Caco-2 (cell line): ENCODE measurements at places on chromosomes 12 and 14.
A peak's percentile ranks its signal among the peaks of the same experiment; 100 is the strongest.

GRCh38 chr12:16515666-16516065, 90.3 kb downstream of the LMO3 start:
- no peak overlapping the region for H3K4me3 ChIP-seq
- DNase-seq, result no peak
- no peaks in the 10 kb centered on the region; the same call in 1 of the 2 replicates for H3K27me3 ChIP-seq
- H3K36me3 ChIP-seq, result no peaks in the 10 kb centered on the region
- no peak overlapping the region for H3K27ac ChIP-seq

DNA sequence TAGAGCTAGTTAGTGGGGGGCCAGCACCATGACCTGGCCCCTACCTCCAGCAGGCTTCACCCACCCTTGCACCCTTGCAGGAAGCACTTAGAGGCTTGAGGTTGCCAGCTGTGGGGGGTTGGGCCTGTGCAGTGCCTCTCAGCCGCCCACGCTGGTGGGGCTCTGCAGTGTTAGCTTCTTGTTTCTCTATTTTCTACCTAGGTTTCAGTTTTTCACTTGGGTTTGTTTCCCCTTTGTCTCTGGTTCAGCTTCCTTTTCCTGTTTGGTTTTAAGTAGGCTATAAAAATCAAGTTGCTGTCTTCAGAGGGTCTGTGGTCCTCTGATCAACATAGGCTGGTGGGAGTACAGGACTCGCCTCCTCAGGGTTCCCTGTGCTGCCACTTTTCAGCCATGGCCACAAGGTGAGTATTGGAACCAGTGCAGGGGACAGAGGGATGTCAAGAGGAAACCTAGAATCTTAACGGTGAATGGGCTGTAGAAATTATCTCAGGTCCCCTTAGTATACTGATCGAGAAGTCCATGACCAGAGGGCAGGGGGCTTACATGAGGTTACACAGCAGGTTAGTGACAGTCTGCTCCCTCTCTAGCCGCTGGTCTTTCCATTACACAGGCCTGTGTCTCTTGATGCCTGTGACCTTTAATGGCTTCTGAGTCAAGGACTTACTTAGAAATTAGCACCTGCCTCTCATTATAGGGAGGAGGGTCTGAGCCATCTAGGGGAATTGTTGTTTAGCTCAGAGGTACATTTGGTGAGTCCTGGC, at the start of gene EVL:
Gene EVL (plus strand): TSS at position 312 of the 761 bp plus-strand sequence. CDS start 79 bp downstream, at position 391.
- no peaks in the 10 kb centered on the region for H3K36me3 ChIP-seq
- H3K27me3 ChIP-seq, result no peaks in the 10 kb centered on the region
- no peak within 1 kb of the TSS for H3K4me3 ChIP-seq

DNA sequence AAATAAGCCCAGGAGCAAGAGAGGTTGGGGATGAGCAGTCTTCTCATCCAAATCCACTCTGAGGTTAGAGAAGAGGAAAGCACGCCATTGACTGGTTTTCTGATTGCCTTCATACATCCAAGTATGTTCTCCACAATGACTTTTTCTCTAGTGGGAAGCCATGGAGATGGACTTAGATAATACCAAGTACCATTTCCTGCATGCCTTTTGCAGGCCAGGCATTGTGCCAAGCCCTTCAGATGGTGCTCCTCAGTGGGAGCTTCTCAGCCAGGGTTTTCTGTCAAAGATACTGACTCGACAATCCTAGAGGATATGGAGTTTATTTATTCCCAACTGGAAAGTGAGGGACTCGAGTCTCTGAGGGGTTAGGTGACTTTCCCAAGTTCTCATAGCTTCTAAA, 218.0 kb downstream of the ZFP36L1 start:
- H3K4me1 ChIP-seq, result peaks cover 27% of the 10 kb centered on the region
- H3K36me3 ChIP-seq, result no peaks in the 10 kb centered on the region
- no peak overlapping the region for H3K4me3 ChIP-seq
- DNase-seq, result no peak
- no peak overlapping the region for H3K27ac ChIP-seq

GRCh38 chr14:66635435-66635834, 127.5 kb downstream of the GPHN start:
- no peaks in the 10 kb centered on the region for H3K27me3 ChIP-seq
- no peak for DNase-seq
- H3K4me1 ChIP-seq, result peaks cover 9% of the 10 kb centered on the region
- no peak overlapping the region for H3K4me3 ChIP-seq
- H3K27ac ChIP-seq, result peak overlapping the region; percentile 34

- H3K36me3 ChIP-seq, result no peaks in the 10 kb centered on the region
- no peaks in the 10 kb centered on the region for H3K4me1 ChIP-seq
- H3K27me3 ChIP-seq, result no peaks in the 10 kb centered on the region
These were observed 325.0 kb downstream of the SNAPC1 start for GRCh38 chr14:62087191-62087590.

DNA sequence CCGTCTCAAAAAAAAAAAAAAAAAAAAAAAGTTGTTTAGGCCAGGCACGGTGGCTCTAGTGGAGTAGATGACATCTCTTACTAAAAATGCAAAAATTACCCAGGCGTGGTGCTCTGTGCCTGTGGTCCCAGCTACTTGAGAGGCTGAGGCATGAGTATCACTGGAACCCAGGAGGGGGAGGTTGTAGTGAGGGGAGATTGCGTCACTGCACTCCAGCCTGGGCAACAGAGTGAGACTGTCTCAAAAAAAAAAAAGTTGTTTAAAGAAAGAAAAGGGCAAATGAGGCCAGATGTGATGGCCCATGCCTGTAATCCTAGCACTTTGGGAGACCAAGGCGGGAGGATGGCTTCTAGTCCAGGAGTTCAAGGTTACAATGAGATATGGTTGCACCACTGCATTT, 36.6 kb upstream of the SPPL3 start:
- no peaks in the 10 kb centered on the region for H3K27me3 ChIP-seq
- no peak overlapping the region for H3K27ac ChIP-seq
- peaks cover 38% of the 10 kb centered on the region for H3K4me1 ChIP-seq
- DNase-seq, result no peak
- H3K36me3 ChIP-seq, result no peaks in the 10 kb centered on the region
- no peak overlapping the region for H3K4me3 ChIP-seq

DNA sequence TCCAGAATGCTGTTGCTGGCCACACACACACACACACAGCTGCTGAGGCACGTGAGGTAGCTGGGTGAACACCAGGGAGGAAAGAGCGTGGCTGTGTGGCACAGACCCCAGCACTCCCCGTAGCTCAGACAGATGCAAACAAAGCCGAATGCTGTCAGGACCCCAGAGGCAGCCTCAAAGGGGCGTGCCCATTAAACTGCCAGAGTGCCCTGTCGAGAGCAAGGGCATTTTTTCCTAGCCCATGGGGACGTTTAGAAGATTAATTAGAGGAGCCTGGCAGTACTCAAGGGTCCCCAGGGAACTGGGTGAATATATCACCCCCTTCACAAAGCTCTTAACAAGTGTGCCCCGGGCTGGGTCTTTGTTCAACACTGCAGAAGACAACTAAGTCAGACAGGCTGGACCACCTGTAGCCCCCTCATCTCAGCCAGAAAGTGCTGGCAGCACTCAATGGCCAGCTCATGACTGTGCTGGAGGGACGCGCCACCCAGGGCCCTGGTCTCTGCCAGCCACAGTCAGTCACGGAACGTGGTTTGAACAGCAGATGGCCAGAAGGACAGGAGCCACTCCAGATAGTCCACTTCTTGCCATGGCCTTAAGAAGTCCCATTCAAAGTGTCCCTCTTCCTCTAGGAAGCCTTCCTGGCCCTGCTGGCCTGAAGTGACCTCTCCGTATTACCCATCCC, 37.5 kb downstream of the TTC7B start:
- no peaks in the 10 kb centered on the region for H3K36me3 ChIP-seq
- no peak overlapping the region for H3K4me3 ChIP-seq
- H3K27me3 ChIP-seq, result no peaks in the 10 kb centered on the region
- H3K27ac ChIP-seq, result no peak overlapping the region
- no peaks in the 10 kb centered on the region for H3K4me1 ChIP-seq
- no peak for DNase-seq

- no peaks in the 10 kb centered on the region for H3K4me1 ChIP-seq
- H3K4me3 ChIP-seq, result no peak overlapping the region
These were observed 23.6 kb downstream of the PACS2 start for GRCh38 chr14:105337966-105338741.

DNA sequence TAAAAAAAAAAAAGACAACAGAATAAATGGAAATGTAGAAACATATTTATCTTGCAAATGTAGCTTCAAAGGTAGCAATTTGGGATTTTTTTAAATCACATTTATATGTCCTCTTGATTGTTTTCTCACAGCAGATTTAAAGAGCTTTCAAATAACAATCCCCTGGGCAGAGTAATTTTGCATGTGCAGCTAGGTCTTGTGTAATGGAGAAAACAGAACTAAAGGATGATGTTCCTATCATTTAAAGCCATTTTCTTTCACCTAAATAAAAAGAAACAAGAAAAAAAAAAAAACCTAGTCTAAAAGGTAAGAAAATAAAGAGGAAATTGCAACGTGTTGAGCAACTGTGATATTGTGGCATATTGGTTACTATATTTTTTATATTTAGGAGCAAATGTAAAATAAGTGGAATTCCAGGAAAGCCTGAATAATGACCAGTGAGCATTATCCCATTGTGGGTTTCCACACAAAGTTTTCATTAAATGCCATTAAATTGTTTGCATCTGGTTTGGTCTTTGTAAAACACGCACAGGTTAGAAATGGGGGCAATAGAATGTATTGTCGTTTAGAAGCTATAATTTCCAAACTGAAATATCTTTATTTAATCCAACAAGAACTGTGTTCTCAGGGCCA, 215.6 kb downstream of the SLC6A15 start:
- DNase-seq, result no peak
- no peaks in the 10 kb centered on the region for H3K27me3 ChIP-seq
- H3K36me3 ChIP-seq, result no peaks in the 10 kb centered on the region
- H3K4me3 ChIP-seq, result no peak overlapping the region

- no peaks in the 10 kb centered on the region for H3K4me1 ChIP-seq
- H3K4me3 ChIP-seq, result no peak overlapping the region
- H3K27ac ChIP-seq, result no peak overlapping the region
- no peak for DNase-seq
- H3K36me3 ChIP-seq, result no peaks in the 10 kb centered on the region
- no peaks in the 10 kb centered on the region for H3K27me3 ChIP-seq
These were observed 426.5 kb downstream of the GLT1D1 start for GRCh38 chr12:129279771-129280170.

GRCh38 chr12:53191885-53192530, 11.3 kb upstream of the CSAD start:
- no peak overlapping the region for H3K27ac ChIP-seq
- H3K27me3 ChIP-seq, result no peaks in the 10 kb centered on the region
- no peak for DNase-seq
- peaks cover 1% of the 10 kb centered on the region for H3K36me3 ChIP-seq
- no peaks in the 10 kb centered on the region for H3K4me1 ChIP-seq

DNA sequence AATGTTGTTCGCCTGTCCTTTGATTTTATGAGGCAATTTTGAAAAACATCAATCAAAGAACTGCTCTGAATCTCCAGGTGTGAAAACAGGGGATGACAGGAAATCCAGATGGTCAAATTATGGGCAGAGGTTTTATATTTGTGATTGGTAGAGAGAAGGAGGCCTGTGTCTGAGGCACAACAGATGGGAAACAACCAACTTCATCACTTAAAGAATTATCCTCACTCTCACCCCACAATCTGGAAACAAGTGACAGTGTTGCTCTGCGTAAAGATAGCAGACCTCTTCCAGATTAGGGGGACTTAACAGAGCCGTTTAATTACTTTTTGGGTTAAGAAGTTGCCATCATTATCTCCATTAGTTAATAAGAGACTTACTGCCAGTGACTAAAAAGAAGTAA, 64.1 kb upstream of the EGLN3 start:
- no peak overlapping the region for H3K27ac ChIP-seq
- no peaks in the 10 kb centered on the region for H3K4me1 ChIP-seq
- no peak overlapping the region for H3K4me3 ChIP-seq
- DNase-seq, result no peak

DNA sequence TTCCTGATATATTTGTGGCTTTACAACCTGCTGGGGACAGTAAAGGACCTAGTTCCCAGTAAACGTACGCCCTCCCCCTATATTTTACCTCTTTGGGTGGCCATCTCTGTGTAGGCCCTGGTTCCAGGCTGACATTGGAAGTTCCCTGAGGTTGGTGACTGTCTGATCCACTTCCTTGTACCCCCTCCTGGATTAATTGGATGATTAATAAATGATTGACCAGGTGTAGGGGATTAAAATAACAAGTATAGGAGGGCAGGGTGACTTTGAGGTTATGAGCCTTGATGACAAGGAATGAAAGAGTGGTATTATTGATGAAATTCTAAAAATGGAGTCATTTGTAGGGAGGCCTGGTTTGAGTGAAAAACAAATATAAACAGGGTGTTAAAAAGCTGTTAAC, 9.6 kb downstream of the SUSD6 start:
- H3K36me3 ChIP-seq, result no peaks in the 10 kb centered on the region
- no peak for DNase-seq
- no peaks in the 10 kb centered on the region for H3K4me1 ChIP-seq
- no peak overlapping the region for H3K27ac ChIP-seq
- H3K4me3 ChIP-seq, result no peak overlapping the region
- H3K27me3 ChIP-seq, result no peaks in the 10 kb centered on the region

DNA sequence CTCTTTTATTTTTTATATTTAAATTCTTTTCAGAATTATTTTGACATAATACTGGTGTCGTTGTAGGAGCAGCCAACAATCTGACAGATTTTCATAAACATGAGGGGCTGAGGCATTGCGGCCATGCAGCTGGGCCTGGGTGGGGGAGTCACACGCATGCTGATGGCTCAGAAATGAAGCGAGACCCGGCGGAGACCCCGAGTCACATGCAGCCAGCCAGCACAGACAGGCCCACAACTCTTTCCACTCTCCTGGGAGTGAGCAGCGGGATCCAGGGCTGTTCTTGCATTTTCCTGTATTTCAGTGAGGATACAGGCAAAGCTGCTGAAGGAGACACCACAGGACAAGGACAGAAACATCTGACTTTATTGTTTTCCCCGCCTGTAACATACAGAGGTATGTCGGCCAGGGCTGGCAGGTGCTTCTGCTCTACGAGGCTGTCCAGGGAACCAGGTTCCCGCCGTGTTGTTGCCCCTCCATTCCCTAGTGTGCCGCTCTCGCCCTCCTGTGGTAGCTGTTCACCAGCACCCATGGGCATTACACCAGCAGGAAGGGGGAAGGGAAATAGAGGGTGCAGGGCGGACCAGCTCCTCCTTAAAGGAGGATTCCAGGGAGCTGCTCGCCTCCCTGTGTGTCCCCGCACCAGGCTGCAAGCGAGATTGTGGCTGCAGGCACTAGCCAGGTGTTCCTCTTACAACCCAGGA, 30.5 kb downstream of the FZD10 start:
- DNase-seq, result no peak
- no peak overlapping the region for H3K27ac ChIP-seq
- H3K36me3 ChIP-seq, result no peaks in the 10 kb centered on the region
- H3K4me3 ChIP-seq, result no peak overlapping the region
- H3K27me3 ChIP-seq, result no peaks in the 10 kb centered on the region

GRCh38 chr12:61998791-61999190, 261.4 kb upstream of the USP15 start:
- H3K36me3 ChIP-seq, result no peaks in the 10 kb centered on the region
- H3K4me3 ChIP-seq, result no peak overlapping the region
- DNase-seq, result no peak
- H3K27ac ChIP-seq, result no peak overlapping the region

GRCh38 chr12:111840807-111841206, 1.2 kb upstream of the MAPKAPK5 start:
- H3K36me3 ChIP-seq, result no peaks in the 10 kb centered on the region; the same call in 1 of the 2 replicates
- H3K4me3 ChIP-seq, result peak overlapping the region; percentile 99
- H3K4me1 ChIP-seq, result peaks cover 10% of the 10 kb centered on the region; the same call in 1 of the 2 replicates
